Mucosa of gallbladder (tissue), 1 donor: ENCODE measurements at places on chromosomes 2 and 18. TPM values are rescaled to one million over a fixed set of nuclear protein-coding genes. Genes with fewer than 3 reads are reported as not detected.

- DNase-seq = no peak
These were observed 43.4 kb downstream of the RAB31 start for GRCh38 chr18:9751371-9752031.

- DNase-seq = no peak
These were observed 2.9 kb downstream of the AGPS start for GRCh38 chr2:177395351-177396065.

DNA sequence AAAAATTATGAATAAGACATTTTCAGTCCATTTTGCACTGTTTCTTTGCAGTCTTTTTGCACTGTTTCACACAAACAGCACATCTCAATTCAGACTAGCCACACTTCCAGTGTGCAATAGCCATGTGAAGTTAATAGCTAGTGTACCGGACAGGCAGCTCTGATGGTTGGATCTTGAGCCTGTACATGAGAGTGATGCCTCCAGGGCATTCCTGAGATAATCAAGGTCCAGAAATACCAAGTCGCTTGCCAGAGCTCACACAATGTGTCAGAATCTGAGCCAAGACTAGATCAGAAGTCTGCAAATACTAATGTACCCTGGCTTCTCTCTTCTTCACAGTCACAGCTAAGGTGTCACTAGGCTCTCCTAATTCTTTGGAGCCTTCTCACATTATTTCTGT, 180.2 kb downstream of the OSR1 start:
- no peak for DNase-seq

DNA sequence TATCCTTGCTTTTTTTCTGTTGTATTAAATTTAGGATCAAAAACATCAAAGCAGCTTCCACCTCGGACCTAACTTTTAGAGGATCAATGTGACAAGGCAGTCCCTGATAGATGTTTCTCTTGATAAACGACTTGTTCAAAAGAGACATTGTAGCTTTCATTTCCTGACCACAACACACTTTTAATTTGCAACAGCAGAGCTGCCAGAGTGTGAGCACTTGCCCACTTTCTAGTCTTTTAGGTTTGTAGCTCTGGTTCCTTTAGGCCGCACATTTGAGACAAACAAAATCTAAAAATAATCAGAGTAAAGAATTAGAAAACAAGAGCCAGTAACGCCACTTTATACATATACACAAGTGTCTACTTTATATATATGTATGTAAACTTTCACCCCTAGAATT, 3.1 kb downstream of the FIGN start:
- DNase-seq = no peak

DNA sequence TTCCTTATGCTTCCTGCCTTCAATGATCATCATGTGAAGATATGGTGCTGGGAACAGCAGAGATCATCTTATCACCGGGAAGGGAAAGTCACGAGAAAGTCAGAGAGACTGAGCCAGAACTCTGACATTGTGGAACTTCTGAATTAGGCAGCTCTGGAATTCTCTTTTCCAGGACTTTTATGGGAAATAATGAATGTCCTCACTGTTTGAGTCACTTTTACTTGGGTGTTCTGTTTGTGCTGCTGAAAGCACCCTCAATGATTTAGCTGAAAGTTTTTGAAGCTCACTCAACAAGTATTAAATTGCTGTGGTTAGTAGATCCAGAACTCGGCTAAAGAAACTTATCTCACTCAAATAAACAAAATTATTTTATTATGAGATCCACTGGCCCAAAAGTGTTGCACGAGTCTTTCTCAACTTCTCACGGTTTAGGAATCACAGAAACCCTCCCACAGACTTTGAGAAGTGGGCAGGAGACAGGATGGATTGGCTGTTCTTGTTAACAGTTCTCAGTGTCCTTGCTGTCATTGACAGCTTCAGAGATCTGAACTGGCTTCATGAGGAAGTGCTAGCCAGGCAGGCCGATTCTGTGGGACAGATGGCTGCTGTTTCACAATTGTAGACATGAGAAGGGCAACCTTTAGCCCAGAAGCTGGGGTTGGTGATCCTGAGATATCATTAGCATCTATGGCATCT, 26.4 kb upstream of the ATRAID start:
- DNase-seq = peak; percentile 36

DNA sequence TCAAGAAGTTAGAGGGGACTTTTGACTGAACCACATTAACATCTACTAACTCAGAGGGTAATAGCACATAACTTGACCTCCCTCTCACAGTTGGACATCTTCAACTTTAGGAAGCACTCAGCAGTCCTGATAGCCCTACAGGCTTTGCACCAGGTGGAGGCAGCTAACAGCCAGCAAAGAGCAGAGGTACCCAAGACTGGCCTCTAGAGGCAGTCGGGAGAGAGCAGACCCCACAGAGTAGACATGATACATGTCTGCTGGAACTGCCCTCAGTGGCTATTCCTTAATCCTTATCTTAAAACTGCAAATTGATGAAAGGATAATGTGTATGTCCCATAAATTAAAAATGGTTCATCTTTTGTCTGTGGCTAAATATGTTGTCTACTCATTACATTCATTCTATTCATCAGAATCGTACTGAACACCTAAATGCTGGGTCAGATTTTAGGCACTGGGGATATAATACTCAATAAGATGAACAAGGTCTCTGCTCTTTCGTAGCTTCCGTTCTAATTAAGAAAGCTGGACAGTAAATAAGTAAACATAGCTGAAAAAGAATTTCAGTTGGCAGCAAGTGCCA, 49.8 kb downstream of the CAB39 start:
- DNase-seq = no peak

DNA sequence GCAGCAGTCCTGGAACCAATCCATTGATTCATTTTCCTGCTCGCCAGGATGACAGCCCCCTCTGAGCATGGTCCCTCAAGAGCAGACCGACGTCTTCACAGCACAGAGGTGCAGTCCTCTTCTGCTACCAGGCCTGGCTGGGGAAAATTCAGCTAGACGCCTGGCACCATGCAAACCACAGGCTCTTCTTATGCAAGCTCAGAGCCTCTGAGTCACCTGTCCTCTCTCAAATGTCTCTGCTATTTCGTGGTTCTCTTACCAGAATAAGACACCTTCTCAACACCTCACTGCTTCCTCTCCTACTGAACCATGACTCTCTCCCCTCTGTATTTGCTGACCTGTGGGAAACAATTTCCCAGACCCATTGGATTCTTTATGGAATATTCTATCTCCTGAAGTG, 79.8 kb upstream of the CYRIA start:
- no peak for DNase-seq

DNA sequence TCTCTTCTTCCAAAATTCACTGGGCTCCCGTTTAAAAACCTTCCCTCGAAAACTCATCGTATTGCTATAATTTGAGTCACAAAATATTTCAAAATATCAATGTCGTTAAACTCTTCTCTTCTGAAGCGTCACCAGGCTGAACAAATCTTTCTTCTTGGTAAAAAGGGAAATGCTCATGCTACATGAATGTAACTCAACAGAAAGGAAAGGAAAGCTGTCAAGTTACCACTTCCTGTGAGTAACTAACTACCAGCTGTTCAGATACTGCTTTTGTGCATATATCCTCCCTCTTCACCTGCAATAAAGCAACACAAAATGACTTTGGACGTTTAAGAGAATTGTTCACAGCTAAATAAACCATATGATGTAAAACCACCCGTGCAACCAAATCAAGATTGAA, 95.4 kb downstream of the DOCK10 start:
- no peak for DNase-seq

Gene ALPI
- 1.0 TPM for total RNA-seq

Gene GKN2
- total RNA-seq = not detected

Gene DOK6
- total RNA-seq = 9.6 TPM
